Thoracic aorta (tissue), 2 donors: ENCODE measurements at places on chromosomes 13 and 19. TPM values are rescaled to one million over a fixed set of nuclear protein-coding genes. Genes with fewer than 3 reads are reported as not detected.
A peak's percentile ranks its signal among the peaks of the same experiment; 100 is the strongest.

DNA sequence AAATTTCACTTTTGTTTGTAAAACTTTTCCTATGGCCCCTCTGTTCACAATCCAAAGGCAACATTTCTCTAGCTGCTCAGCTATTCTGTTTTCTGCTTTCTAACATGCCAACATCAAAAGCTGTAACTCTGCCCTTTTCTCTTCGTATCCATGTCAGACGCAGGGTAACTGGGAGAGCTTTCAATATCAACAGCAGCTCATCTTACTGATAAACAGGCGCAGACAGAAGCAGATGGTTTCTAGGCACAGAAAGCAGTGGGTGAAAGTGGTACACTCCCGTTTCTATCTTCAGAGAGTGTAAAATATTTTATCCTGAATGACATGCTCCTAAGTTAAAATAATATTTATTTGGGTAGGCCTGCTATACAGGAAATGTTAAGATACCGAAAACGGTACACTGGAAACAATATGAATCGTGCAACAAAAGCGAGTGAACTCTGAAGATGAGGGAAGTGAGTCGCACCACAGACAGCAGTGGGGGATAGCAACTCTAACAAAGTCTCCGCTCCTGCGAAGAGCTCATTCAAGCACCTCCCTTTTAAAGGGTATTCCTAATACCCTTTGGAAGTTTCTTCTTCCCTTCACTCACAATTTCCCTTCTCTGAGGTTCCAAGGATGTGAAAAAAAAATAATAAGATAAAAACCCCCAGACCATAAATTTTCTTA, 798.3 kb downstream of the GPC5 start:
- no peaks in the 10 kb centered on the region for H3K4me1 ChIP-seq
- H3K4me3 ChIP-seq: no peak overlapping the region
- no peak overlapping the region for H3K27ac ChIP-seq

- peak overlapping the region; percentile 23 for H3K27ac ChIP-seq
- H3K4me3 ChIP-seq: no peak overlapping the region
- H3K27me3 ChIP-seq: no peaks in the 10 kb centered on the region
These were observed 5.2 kb upstream of the ZNF507 start for GRCh38 chr19:32339988-32340874.

DNA sequence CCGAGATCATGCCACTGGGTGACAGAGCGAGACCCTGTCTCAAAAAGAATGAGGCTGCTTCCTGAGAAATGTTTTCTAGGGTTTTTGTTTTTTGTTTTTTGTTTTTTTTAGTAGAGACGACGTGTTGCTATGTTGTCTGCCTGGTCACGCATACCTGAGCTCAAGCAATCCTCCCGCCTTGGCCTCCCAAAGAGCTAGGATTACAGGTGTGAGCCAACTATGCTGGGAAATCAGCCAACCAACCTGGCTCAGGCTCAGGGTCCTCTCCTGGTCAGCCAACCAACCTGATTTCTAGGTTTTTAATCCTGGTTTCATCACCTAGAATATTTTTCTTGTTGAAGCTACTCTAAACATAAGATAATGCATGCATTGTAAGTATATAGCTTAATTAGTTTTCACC, 7.8 kb downstream of the DHX34 start:
- no peaks in the 10 kb centered on the region for H3K4me1 ChIP-seq
- no peaks in the 10 kb centered on the region for H3K27me3 ChIP-seq
- no peak for DNase-seq
- H3K4me3 ChIP-seq: no peak overlapping the region
- H3K36me3 ChIP-seq: peaks cover 82% of the 10 kb centered on the region

Gene ZNF571
- 7.0 TPM for total RNA-seq

Gene COX7A1
- 6.3 TPM for total RNA-seq

Gene SMAD9
- 36.6 TPM for total RNA-seq

Gene CASP14
- total RNA-seq: 0.54 TPM
